CD14-positive monocyte (primary cell): ENCODE measurements at places on chromosomes 13 and 19.

GRCh38 chr13:43516401-43516833, 270.4 kb downstream of the ENOX1 start:
- no peaks in the 10 kb centered on the region for H3K27me3 ChIP-seq
- no peaks in the 10 kb centered on the region for H3K36me3 ChIP-seq
- no peak for DNase-seq

GRCh38 chr19:55720214-55720746, 17.9 kb downstream of the NLRP9 start:
- H3K4me1 ChIP-seq = no peaks in the 10 kb centered on the region
- H3K27me3 ChIP-seq = no peaks in the 10 kb centered on the region
- no peak overlapping the region for H3K27ac ChIP-seq
- H3K4me3 ChIP-seq = no peak overlapping the region

DNA sequence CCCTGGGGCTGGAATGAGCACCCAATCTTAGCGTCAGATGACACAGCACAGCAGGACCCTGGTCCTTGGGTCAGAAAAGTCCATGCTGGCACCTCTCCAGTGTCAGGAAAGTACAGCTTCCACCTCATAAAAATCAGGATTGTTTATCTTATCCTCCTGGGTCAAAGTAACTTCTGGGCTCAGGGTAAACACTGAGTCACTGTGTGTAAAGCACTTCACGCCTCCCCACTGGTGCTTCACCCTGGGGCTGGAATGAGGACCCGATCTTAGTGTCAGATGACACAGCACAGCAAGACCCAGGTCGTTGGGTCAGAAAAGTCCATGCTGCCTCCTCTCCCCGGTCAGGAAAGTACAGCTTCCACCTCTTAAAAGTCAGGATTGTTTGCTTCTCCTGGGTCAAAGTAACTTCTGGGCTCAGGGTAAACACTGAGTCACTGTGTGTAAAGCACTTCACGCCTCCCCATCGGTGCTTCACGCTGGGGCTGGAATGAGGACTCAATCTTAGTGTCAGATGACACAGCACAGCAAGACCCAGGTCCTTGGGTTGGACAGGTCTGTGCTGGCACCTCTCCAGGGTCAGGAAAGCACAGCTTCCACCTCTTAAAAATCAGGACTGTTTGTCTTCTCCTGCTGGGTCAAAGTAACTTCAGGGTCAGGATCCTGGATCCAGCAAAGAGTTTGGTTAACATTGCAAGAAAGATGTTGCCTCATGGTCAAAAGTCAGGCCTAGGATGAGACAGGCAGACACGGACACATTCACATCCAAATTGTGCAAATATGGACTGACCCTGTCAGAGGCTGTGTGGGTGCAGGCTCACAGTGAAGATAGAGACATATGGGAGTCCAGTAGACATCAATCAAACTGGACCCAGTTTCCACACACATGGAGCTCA, 39.2 kb upstream of the CYP2A7 start:
- H3K4me1 ChIP-seq = no peaks in the 10 kb centered on the region
- no peaks in the 10 kb centered on the region for H3K27me3 ChIP-seq
- no peaks in the 10 kb centered on the region for H3K36me3 ChIP-seq
- no peak overlapping the region for H3K27ac ChIP-seq
- no peak overlapping the region for H3K4me3 ChIP-seq

- peak overlapping the region; percentile 65 for H3K27ac ChIP-seq
- peaks cover 80% of the 10 kb centered on the region for H3K4me1 ChIP-seq
- H3K36me3 ChIP-seq = peaks cover 51% of the 10 kb centered on the region
- DNase-seq = no peak
- H3K27me3 ChIP-seq = no peaks in the 10 kb centered on the region
- no peak overlapping the region for H3K4me3 ChIP-seq
Observed at GRCh38 chr19:43767316-43767715, 12.6 kb upstream of the SMG9 start.

DNA sequence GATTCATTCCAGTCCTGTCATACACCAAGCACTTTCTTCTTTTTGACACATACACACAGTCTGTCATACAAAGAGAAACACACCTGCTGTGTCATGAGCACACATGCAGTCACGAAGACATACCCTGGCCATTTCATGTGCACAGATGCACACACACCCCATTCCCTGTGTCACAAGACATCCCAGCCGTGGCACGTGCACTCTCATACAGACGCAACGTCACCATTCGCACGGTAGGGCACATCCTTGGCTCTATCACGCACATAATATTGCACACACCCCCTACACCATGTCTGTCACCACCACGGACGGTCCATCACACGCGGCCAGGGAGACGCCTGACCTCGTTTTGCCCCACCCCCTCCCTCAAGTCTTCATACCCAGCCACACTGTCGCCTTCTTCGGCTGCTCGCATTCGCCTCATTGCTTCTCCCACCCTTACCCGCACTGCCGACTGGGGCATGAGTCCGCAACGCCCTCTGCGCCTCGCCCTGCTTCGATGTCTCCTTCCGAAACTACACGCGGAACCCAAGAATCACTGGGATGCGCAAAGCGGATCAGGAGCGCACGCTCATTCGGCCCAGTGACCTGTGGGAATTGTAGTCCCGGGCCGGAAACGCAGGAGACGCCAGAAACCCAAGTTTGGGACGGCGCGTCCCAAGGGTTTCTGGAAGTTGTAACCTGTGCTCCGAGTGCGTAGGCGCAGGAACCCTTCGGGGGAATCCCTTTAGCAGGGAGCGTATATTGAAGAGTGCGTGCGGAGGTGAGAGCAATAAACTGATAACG, 6.8 kb upstream of the ZNF283 start:
- peaks cover 9% of the 10 kb centered on the region for H3K4me1 ChIP-seq
- peak overlapping the region; percentile 63 for H3K4me3 ChIP-seq
- H3K27ac ChIP-seq = no peak overlapping the region
- H3K36me3 ChIP-seq = no peaks in the 10 kb centered on the region

GRCh38 chr19:28420811-28421550, 792.0 kb downstream of the UQCRFS1 start:
- DNase-seq = no peak
- H3K27me3 ChIP-seq = no peaks in the 10 kb centered on the region
- H3K4me3 ChIP-seq = no peak overlapping the region
- no peaks in the 10 kb centered on the region for H3K4me1 ChIP-seq
- H3K27ac ChIP-seq = no peak overlapping the region
- H3K36me3 ChIP-seq = no peaks in the 10 kb centered on the region

DNA sequence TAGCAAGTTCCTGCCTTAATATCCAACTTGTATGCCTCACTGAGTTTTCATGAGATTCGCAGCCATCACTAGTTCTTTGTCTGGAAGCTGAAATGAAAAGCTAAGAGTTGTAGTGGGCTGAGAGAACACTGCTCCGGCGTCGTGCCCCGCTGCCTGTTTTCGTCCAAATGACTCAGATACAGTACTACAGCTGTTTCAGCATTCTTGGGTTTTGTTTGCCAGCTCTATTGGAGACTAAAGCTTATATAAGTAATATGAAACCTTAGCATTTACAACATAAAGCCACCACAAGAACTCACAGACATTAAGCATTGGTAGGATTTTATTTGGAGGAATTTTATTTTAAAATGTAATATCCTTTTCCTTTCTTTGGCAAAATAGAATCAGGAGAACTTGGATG, 299.7 kb downstream of the DLEU7 start:
- no peaks in the 10 kb centered on the region for H3K4me1 ChIP-seq
- DNase-seq = no peak
- H3K4me3 ChIP-seq = no peak overlapping the region
- H3K27ac ChIP-seq = no peak overlapping the region
- no peaks in the 10 kb centered on the region for H3K27me3 ChIP-seq
